ENCODE measurements at places on chromosomes 12 and 14.
A peak's percentile ranks its signal among the peaks of the same experiment; 100 is the strongest.

GRCh38 chr12:60168441-60168840 is 572.6 kb downstream of the SLC16A7 start:
- no peak for DNase-seq

- no peak for DNase-seq
Measured at GRCh38 chr14:102825307-102826095, 48.3 kb downstream of the TRAF3 start.

DNA sequence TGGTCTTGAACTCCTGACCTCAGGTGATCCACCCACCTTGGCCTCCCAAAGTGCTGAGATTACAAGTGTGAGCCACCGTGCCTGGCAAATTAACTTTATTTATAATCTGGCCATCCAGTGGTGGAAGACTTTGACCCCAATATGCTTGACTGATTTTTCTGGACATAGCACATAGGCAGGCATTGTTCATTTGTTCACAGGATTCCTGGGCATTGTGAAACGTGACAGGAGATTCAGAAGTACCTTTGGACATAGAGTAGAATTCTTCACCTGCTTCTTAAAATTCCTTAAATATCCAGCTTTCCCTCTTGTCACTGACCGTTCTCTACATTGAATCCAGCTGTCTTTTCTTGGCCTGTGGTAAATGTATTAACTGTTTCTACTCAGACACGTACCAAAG is 103.1 kb downstream of the SCN8A start:
- DNase-seq = no peak

GRCh38 chr12:21881965-21882364 is 59.3 kb downstream of the ABCC9 start:
- no peak for DNase-seq

DNA sequence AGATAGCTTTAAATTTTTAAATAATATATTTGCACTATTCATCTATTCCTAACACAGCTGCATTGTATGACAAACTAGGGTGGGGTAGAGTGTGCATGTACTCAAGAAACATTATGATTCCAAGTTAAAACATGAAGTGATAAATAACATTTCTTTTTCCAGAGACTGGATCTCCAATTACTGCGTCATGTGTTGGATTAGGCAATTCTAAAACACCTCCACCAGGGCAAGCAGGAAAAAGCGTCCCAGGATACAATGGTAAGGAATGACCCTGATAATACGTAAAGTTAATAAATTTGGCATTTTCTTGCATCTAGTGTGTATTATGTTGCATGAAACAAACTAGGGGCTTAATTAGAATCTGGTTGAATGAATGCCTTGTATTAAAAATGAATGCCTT is 138.9 kb downstream of the ACSS3 start:
- DNase-seq = no peak

GRCh38 chr12:92277795-92278194 is 132.1 kb upstream of the BTG1 start:
- no peak for DNase-seq

DNA sequence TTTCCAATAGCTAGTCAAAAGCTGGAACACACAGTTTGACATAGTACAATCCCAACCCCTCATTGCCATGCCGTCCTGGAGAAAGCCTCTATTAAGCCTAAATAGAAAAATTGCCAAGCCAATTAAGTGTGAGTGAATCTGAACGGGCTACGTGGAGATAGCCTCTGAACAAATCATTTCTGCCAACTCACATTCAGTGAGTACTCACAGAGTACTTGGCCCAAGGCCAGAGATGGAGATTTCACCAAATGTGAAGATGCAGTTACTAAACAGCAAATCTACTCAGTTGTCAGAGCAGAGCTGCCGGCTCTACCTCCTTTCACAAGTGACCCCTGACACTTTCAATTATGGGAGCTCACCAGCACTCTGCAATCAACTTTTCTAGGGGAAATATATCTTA is 350.0 kb downstream of the GALC start:
- no peak for DNase-seq

DNA sequence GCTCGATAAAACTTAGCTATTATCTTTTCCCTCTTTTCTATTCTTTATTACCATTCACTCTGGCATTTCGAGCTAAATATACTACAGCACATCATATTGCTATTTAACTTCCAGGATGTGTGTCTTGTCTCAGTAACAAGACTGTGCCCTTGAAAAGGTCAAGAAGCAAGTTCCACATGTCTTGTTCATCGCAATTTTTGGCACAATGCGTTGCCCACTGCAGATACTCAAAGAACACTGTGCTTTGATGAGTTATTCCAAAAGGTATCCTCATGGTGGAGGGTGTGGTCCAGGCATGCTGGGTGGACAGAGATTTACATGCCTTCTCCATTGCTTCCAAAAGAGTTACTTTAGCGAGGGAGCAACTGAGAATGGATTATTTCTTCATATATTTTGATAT is 6.6 kb downstream of the E2F7 start:
- no peak for DNase-seq

DNA sequence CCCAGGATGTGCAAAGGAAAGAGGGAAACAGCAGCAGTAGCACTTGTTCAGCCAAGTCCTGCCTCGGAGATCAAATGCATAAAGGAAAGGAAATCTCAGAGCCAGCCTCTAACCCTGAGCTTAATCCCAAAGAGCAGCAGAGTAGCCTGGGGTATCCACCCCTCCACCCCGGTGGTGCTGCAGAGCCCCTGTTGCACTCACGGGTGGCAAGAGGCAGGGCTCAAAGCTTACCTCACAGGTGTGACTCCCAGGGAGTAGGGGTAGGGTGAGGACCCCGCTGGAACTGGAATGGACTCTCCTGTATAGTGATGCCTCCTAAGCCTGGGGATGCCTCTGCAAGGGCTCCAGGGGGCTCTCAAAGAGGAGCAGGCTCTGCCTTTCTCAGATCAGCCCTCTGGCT is 211.1 kb downstream of the CACNA1C start:
- DNase-seq = no peak

DNA sequence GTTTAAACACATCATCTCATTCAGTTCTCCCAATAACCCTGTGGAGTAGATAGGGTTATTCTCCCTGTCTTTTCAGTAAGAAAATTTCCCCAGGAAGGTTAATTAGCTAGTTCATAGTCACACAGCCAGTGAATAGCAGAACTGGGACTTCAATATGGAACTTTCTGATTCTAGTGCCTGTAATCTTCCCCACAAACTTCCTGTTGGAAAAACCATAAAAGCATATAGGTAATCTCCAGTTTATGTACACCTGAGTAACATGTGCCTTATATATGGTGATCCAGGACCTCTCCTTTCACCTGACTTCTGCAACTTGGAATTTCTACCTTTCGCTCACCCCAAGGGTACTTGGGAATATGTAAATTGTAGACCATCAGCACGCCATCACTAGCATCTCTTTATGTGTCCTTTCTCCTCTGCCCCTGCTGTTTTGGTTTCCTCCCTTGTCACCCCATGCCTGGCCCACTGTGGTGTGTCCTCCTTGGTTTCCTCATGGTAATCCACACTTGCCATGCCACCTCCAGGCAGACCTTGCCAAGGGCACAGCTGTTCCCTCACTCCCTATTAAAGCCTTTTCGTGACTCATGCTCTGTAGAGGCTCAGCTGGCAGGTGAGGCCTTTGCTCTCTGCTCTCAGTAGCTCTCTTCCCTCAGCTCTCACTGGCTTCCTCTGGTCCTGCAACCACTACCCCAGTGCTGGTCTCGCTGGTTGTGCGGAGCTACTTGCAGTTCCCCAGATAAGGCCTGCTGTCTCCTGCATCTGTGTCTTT is 16.7 kb downstream of the TBC1D30 start:
- no peak for DNase-seq

DNA sequence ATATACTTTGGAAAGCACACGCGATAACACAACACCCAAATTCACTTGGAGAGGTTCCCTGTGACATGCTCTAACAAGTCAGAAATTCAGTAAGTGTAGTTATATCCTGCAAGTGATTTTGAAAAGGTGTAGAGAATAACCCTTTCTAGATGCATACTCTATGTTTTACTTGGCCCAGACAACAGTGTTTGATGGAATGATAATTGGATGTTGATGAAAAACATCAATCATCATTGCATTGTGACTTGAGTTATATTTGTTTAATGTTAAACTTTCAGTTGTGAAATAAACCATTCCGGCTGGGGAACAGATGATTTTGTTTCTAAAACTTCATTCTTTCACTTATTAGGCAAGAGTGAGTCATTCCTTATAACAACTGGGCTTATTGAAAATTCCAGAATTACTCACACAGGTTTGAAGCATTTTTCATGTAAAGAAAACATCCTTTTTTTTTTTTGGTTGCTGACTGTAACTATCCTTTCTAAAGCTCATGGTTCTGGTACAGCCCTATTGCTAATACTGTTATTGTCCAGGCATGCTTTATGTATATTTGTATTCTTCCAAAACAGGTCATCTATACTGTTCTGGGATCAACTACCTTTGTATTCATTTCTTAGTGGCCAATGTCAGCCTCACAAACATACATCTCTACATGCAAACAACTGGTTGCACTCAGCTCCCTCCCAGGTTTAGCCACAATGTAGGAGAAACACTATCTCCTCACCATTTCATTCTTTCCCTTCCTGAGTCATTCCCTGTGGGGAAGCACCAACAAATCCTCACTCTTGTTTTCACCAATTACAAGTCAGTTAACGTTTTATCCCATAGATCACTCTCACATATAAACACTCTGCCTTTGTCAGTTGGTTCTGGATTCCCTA is 121.2 kb upstream of the LRIG3 start:
- peak; percentile 32 for DNase-seq

DNA sequence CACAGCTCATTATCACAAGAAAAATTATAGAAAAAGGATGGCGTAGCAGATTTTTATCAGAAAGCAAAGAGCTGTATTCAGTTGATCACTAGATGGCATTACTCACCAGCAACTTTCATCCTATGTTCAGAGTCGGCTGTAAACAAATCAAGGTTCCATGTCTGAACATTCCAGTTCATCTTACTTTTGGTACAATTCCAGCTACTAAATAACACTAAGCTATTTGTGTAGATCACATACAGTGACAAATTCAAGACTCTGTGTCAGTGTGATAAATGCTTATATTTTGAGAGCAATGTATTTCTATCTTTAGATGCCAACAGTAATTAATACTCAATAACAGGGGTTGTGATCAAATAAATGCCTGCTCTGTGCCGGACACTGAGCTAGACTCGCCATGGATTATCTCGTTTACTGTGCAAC is 30.1 kb downstream of the NRDE2 start:
- DNase-seq = no peak

All from MG63 (cell line).